Activated CD4-positive, CD25-positive, alpha-beta regulatory T cell treated with anti-CD3 and anti-CD28 coated beads, Interleukin-2, amount 50 U/mL, for 16 hours (primary cell): ENCODE measurements at places on chromosomes 11 and 22.

GRCh38 chr11:123696183-123696582, 41.8 kb upstream of the SCN3B start:
- DNase-seq, result no peak

DNA sequence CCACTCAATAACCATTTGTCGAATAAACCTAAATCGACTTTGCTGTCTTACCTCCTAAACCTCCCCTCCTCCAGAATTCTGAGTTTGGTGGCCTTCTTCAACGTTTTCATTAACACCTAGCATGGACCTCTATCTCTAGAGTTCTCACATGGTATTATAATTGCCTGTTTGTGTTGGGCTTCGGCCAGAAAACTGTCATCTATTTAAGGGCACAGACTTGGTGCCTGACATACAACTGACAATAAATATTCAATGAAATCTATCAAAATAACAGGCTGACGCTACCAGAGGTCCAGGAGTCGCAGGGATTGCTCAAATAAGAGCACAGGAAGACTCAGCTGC, 687 bp downstream of the ALKBH8 start:
- DNase-seq, result no peak

GRCh38 chr11:101082813-101083212, 46.8 kb downstream of the PGR start:
- no peak for DNase-seq

DNA sequence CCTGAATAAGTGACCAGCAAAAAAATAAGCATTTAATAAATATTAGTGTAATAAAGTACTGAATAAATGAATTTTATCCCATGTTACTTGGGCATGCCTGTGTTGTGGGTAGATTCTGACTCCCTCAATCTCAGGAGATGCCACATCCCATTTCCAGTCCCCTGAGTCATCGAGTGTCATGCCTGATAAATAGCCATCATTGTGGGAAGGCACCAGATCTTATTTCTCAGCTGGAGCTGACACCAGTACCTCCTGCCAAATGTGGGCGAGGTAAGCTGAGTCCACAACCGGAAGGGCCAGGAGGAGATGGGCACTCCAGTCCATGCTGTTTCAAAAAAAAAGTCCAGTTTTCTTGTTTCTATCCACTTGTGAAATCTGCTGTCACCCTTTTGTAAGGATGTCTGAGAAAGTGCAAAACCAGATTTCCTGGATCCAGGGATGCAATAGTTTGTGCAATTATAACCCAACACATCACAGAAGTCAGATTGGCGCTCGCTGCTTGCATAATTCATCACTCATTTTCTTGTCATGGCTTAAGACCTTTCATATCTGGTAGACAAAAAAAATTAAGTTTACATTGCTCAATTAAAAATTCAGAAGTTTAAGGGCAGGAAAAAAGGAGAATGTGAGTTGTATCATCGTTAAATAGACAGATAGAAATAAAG, 311.6 kb downstream of the MIAT start:
- no peak for DNase-seq

GRCh38 chr22:20264614-20265452, 3.3 kb downstream of the RTN4R start:
- no peak for DNase-seq

- no peak for DNase-seq
These were observed 29.2 kb downstream of the USP35 start for GRCh38 chr11:78217650-78218541.

DNA sequence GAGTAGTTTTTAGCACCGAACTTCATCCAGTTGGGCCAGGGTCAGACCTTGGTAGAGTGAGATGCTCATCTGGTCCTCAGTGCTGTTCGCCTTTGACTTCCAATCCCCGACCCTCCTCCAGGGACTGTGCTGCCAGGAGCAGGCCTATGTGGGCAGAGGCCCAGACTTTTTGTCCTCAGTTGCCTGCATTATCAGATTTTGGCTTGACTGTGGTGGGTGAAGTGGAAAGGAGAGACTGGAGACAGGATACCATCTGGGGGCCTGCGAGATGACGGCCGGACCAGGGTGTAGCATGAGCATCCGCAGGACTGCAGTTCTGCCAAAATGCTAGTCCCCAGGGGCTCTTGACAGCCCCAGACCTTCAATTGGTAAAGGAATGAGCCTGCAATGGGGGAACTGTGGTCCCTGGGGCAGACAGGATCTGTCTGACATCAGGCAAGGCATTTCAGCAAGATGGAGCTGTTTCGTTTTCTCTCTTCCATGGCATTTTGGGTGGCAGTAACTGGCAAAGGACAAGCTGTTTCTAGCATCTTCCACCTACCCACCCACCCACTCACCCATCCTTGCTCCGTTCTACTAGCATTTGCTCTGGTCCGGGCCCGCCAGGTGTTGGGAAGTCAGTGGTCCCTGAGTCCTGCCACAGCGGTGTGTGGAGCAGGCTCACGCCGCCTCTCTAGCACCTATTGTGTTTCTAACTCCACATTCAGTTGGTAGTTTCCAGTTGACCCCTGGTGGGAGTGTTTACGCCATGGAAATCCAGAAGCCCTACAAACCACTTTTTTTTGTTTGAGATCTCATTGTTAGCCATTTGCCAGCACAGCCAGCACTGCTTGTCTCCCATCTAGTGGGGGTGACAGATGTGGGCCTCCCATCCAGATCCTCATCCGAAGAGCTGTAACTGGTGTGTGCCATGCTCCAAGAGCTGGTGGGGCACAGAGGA, 53.5 kb downstream of the OTOG start:
- no peak for DNase-seq

DNA sequence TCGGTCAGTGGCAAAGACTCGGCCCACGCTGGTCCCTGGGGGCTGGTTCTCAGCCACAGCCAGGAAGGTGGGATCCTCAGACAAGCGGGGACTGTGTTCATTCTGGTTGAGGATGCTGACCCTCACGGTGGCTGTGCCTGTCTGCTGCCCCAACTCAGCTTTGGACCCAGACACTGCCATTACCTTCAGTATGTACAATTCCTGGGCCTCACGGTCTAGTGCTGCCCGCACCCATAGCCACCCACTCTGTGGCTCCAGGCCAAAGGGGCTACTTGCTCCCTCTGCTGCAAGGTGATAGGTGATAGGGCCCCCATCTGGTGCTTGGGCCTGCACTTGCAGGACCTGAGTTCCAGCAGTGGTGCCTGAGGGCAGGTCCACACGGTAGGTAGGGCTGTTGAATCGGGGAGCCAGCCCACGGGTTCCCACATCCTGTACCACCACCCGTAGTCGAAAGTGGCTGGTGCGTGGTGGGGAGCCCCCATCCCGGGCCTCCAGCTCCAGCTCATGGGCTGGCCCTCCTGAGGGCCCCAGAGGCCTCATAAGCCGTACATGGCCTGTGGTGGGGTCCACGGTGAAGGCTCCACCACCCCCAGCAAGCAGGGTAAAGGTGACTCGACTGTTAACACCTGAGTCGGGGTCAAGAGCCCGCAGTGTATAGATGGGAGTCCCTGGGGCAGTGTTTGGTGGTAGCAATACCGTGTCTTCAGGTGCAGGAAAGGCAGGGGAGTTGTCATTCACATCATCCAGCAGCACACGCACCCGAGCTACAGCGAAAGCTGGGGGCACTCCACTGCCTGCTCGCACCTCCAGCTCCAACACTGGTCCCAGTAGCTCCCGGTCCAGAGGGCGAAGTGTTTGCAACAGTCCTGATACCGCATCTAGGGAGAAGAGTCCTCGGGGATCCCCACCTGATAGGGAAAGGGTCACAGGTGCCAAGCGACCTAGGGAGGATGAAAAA, 13.2 kb upstream of the TPP1 start:
- DNase-seq, result no peak

DNA sequence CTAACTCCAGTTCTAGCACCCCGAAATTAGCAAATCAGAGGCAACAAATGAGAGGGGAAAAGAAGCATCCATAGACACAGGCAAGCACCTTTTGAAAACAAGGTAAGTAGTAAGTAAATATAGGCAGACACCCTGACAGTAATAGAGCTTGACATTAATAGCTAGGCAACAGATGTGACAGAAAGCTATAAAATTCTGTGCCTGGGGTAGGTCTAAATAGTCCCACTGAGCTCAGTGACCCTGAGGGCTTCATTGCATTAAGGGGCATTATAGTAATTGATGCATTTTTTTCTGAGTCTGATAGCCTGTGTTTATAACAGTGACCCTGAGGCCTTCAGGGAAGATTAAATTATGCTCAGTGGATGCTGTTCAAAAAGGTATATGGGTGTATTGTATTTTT, 197.1 kb downstream of the HIPK3 start:
- no peak for DNase-seq

DNA sequence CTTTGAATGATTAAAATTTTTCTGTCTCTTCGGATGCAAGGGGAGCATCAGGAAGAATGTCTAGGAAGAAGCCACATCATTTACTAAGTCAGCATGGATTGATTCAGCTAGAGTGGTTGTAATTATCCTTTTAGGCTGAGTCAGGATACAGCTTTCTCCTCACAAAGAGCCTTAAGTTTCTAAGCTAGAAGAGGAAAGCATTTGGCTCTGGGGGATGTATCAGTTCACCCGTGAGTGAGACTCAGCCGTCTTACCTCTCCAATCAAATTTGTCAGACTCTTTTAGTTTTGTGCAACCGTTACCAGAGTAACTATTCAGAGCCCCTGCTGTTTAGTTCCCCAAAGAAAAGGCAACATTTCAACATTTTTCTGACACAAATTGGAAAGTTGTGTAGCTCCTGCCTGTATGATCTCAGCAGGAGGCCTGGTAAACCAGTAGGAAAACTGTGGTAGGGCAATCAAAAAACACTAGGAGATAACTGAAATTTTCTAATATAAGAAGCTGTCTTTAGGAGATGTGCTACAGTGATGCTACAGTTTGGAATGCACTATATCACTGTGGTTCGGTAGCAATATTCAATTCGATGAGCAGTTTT, 432.4 kb upstream of the LUZP2 start:
- no peak for DNase-seq

DNA sequence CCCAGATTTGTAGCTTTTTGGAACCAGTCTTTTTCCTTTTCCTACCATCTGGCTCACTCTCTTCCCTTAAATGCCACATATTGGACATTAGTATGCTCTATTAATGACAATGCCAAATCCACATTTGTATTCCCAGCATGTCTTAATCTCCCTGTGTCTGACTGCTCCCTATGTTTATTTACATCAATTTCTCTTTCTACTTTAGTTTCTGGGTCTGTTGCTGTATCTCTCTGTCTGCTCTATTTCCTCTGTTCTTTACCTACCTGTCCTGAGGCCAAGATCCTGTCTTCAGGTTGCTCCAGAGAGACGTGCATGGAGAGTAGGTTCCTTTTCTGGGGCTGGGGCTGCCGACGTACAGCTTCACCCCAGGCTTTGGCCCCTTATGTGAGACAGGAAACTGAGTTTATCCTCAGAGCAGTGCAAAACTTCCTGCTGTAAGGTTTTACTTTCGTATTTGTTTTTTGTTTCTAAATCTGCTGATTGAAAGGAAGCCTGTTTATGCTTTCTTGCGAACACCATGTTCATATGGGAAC, 25.6 kb downstream of the OR2AG2 start:
- DNase-seq, result no peak

DNA sequence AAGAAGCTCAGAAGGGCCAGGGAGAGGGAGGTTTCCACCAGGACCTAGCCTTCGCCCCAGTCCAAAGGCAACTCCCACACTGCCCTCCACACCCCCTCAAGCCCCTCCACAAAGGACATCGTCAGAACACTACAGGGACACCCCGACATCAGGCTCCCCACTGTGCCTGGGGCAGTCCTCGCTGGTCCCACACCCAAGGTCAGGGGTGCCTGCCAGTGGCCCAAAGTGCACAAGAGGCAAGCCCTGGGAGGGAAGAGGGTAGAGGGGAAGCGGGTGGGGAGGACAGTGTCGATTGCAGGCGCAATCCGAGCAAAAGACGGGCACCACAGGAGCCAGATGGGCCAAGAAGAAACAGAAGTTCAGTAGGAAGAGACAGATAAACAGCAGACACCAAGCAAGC, 35.6 kb upstream of the JAM3 start:
- no peak for DNase-seq

- DNase-seq, result no peak
These were observed 144.7 kb downstream of the TTC17 start for GRCh38 chr11:43503417-43503816.

DNA sequence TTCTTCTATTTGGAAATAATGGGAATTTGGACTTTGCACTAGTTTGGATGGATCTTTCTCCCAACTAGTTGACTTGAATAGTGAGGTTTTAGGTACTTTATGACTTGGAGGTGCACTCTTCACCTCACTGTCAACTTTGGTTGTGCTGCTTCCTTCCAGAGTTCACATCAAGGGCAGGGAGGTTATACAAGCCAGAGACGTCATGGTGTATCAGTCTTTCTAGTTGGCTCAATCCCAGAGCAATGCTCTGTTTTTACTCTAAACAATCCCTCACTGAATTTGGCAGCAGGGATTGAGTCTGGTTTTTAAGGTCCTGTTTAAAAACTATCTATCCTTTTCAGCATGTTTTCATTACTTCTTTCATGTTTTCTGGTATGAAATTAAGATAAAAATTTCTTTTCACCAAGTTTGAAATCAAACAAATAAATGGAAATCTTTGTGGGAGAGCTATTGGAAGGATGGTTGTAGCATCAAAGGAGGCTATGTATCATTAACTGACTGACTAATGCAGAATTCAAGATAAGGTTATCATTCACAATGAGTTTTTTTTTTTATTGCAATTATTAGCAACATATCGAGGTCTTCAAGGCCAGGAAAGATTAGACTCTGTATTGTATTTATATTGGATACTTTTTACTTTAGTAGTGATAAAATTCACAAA, 28.0 kb upstream of the ZBED5 start:
- DNase-seq, result no peak

- DNase-seq, result no peak
These were observed 1.1 kb upstream of the TRIM22 start for GRCh38 chr11:5688482-5688881.

DNA sequence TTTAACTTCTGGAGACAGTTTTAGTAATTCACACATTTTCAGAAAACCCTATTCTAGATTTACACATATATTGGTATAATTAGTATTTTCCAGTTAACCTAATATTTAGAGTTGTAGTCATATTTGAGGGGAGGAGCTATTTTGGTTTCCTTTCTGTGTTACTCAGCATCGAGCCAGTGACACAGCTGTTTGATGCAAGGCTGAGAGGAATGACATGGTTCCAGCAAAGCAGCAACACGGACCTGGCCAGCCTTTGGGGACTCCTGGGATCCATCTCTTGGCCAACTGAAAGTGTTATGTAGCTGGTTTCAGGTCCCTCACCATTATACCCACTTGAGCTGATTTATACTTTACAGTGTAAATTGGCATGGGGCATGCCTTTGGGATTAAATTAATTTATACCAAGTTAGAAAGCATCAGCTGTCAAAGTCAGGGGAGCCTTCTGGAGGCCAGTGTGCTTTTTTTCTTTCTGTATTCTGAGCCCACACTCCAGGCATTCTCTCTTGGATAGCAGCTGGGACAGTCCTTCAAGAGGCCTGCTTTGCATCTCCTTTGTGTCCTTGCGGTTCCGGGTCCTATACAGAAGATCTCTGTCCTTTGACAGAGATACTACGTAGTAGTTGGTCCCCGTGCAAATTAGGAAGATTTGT, 91.3 kb upstream of the SLC25A18 start:
- DNase-seq, result no peak
